ENCODE measurements at places on chromosomes 2 and 18. TPM values are rescaled to one million over a fixed set of nuclear protein-coding genes. Genes with fewer than 3 reads are reported as not detected.

Gene TMEM247
- total RNA-seq = not detected

Gene HOXD8
- 5.3 TPM for total RNA-seq

Gene NGEF
- 4.6 TPM for total RNA-seq

Gene MCFD2
- total RNA-seq = 134 TPM

Gene DPYSL5
- total RNA-seq = 3.0 TPM

Gene CDCA7
- 33.2 TPM for total RNA-seq

Gene SLC9A4
- total RNA-seq = not detected

Gene STEAP3
- total RNA-seq = 3.2 TPM
